Kidney epithelial cell (primary cell): ENCODE measurements at places on chromosomes 5 and 9.

DNA sequence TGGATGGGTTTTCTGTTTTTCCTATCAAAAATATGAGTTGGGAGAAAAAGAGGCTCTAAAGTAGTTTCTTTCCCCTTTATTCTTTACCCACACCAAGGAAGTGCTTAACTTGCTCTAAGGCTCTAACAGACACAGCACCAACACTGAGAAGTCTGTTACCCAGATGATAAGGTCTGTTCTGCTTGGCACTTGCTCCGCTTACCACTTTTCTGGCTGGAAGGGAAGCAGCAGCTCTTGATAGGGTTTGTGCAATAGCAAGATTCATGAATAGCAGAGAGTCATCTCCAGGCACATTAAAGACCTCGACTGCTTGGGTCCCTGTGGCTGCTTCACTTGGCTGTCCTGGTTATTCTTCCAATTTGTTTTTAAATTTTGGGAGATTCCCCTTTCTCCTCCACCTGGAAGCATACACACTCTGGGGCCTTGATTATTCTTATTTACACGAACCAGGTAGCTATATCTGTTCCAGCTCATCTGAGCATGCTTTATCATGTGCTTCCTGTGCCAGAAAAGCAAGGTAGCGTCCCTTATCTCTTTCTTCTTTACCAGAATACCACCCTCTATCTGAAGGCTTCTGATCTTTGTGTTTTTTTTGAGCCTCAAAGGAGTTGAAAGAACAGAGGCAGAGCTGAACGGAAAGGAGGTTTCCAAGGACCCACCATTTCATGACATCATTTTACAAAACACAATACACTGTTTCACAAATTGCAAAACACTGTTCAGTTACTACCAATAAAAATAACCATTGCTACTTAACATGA, 24.8 kb downstream of the PPP3R2 start:
- no peak for DNase-seq

DNA sequence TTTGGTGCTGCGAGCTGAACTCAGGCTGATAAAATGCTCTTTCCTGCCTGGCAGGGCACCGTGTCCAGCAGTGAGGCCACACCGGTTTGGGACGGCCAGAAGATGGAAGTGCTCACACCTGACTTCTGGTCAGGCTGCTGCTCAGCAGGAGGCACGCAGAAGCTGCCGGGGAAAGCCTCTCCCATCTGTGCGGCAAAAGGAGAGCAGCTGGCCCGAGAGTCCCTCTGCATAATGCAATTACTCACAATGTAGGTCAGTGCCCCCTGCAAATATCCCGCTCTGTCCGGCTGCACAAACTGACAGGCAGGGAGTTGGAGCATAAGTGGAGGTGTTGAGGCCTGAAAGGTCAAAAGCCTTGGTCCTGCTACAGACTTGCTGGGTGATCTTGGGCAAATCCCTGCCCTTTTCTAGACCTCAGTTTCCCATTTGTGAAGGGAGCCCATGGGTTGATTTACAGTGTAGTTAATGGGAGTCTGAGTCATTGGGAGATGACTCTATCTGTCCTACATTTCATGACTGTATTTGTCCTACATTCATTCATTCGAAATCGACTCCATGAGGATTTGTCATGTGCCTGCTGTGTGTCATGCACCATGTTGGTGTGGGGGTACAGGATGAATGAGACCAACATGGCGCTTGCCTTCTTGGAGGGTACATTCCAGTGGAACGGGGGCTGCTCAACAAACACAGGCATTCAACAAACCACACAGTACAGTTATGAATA, 61.8 kb upstream of the TBC1D2 start:
- peak; percentile 70 for DNase-seq

DNA sequence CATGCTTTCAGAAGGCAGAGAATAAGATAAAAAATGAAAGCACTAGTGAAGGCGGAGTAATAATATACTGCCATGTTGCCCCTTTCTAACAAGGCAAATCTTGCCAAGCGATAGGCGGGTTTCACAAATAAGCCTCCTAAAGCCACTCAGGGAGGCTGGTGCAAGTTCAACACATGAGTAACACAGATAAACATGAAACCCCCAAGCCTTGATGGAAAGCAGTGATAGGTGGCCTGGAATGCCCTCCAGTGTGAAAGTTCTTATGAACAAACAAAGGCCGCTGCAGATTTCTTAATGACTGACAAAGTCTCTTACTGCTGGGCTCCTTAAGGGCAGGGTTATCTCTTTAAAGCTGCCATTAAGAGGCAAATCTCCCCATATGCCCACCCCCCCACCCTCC, 154.7 kb downstream of the ZDHHC21 start:
- DNase-seq, result no peak

- DNase-seq, result no peak
Observed at GRCh38 chr9:134410071-134410834, 84.0 kb downstream of the RXRA start.

DNA sequence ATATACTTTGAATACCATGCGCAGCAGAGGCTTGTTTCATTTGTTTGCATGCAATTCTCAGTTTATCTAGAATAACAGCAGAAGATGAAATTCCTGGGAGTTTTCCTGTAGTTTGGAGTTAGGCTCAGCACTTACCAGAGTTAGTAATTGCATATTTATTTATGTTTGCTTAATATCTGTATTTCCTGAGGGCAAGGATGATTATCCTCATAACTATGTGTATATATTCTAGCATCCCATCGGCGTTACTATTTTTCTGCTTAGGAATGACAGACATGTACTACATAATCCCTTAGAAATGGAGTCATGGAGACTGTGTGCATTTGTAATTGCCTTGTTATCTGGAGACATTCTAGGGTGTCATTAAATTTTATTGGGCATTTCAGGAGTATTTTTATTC, 1184.8 kb downstream of the DTWD2 start:
- no peak for DNase-seq

GRCh38 chr5:124873188-124873587, 126.7 kb upstream of the ZNF608 start:
- DNase-seq, result no peak

GRCh38 chr5:149387081-149387631, 8.1 kb upstream of the IL17B start:
- DNase-seq, result no peak

DNA sequence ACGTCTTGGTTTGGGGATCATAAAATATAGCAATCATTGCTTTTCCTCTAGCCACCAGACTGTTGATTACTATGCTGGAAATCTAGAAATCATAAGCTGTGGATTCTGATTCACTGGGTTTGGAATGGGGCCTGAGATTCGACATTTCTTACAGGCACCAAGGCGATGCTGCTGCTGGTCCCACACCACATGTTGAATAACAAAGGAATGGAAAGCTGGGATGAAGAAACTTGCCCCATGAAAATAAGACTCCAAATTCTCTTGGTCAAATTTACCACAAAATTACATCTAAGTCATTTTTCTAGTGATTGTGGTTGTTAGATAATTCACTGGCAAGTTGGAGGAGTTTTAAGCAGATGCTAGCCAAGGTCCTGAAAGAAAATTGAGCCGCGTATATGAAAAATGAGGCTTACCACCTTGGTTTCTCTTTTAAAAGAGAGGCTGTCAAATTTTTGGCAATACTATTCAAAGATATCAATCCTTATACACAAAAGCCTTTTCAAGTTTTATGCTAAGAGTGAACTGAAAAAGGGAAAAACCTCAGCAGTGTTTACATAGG, 23.0 kb upstream of the MEIKIN start:
- no peak for DNase-seq

DNA sequence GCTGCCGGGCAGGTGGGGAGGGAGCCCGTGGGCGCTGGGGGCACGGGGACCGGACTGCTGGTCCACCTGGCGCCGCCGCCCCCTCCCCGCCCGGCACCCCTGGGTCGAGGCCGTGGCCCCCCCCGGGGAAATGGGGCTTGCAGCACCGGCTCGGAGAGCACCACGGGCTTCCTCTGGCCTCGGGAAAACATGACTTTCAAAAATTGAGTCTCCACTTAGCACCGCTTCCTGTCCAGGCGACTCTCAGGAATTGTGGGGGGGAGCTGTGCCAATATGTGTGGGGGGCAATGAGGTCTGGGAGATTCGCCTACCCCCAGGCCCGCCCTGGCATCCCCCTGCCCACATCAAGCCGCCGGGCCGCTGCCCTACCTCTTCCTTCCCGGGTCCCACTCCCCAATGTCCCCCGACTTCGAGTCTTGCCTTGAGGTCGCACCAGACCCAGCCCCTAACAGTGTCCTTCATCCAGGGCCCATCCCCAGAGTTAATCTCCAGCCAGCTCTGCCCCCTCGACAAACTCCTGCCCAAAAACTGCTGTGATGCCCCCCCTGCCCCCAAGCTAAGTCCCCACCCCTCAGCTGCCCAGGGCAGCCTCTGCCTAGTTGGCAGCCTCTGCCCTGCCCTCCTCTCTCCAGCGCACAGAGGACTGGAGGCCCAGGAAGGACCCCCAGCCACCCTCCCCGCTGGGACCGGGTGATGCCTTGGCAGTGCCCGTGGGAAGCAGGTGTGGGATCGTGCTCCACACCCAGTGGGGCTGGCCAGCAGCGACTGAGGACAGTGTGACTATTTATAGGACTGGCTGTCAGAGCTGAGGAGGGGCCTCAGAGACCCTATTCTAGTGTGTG, 3.9 kb downstream of the EGFL7 start:
- no peak for DNase-seq

DNA sequence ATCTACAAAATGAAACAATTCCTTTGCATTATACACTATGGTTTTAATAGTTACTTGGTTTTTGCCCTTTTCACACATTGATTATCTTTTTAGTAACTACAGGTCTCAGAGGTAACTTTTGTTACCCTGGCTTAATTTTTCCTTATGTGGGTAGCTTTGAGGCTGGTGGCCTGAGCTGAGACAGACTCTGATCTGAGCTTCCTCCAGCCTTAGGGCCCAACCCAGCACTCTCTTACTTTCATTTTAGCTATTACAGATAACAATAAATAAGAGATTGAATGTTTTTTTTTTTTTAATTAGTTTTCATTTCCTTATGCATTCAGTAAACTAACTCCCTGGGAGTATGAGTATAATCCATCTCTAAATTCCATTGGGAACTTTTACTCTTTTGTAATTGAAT, 15.1 kb upstream of the OXCT1 start:
- DNase-seq, result no peak

GRCh38 chr5:160978944-160979343, 126.9 kb upstream of the ATP10B start:
- no peak for DNase-seq

- DNase-seq, result no peak
Observed at GRCh38 chr5:1500411-1501091, 23.2 kb downstream of the LPCAT1 start.

GRCh38 chr9:2816476-2817141, 27.3 kb downstream of the PUM3 start:
- no peak for DNase-seq

DNA sequence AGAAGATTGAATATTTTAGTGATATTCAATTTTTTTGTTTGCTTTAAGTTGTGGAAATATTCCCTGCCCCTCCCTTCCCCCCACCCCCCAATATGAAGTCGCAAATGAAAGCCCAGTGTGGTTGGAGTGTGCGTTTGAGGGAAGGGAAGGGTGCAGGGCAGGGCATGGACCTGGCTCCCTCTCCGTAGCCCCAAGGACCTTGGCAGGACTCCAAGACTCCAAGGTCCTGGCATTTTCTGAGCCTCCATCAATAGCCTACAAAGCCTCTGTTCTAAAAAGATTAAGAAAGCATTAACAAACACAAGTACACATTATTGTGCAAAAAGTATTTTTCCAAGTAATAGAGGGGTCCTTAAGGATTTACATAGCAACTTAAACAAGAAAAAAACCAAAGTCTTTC, 38.8 kb upstream of the PTPN3 start:
- DNase-seq, result no peak

- DNase-seq, result no peak
Observed at GRCh38 chr5:168992687-168993086, 308.3 kb downstream of the SLIT3 start.

GRCh38 chr9:3856592-3856991, 330.8 kb upstream of the RFX3 start:
- no peak for DNase-seq

- DNase-seq, result no peak
Observed at GRCh38 chr5:150625831-150626746, 14.4 kb upstream of the SYNPO start.

- no peak for DNase-seq
Observed at GRCh38 chr9:108167136-108167900, 677.7 kb upstream of the KLF4 start.

DNA sequence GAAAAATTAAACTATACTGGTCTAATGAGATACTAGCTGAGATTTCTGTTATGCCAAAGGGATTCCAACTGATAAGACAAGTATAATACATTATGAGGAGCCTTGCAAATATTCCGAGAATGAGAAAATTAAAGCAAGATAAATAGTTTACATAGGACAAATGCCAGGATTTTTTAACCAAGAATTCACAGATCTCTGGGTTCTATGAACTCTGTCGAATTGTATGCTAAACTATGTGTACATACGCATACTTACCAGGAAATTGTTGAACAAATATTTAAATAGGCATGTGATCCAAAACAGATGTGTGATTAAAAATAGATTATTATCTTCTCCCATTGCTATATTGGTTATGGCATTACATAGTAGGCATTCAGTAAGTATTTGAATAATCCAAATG, 616.6 kb downstream of the GABRG2 start:
- DNase-seq, result no peak

GRCh38 chr9:134671341-134672113, 29.9 kb downstream of the COL5A1 start:
- no peak for DNase-seq

GRCh38 chr5:54624805-54625568, 107.4 kb downstream of the SNX18 start:
- no peak for DNase-seq

GRCh38 chr9:75845806-75846205, 44.7 kb upstream of the PCSK5 start:
- no peak for DNase-seq

- no peak for DNase-seq
Observed at GRCh38 chr9:125633116-125633745, 73.8 kb downstream of the MAPKAP1 start.

DNA sequence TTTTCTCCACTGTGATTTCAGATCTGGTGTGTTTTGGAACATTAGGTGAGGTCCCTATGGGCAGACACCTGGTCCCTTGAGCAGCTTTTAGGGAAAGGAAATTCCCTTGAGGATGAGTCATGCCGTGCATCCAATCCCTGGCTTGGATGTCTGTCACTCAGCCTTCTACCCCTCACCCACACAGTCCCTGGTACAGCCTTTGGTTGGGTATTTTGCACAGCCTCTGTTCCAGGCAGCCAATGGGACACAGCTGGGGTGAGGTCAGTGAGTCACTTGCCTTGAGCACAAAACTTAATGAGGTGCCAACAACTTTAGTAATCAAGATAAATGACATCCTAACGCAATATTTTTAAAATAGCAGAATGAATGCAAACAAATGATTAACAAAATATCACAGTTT, 22.7 kb upstream of the SVEP1 start:
- DNase-seq, result no peak

- DNase-seq, result no peak
Observed at GRCh38 chr5:67746103-67746502, 469.5 kb upstream of the PIK3R1 start.
